ENCODE measurements at places on chromosomes 5 and 9. TPM values are rescaled to one million over a fixed set of nuclear protein-coding genes. Genes with fewer than 3 reads are reported as not detected.
A peak's percentile ranks its signal among the peaks of the same experiment; 100 is the strongest.

GRCh38 chr9:81035171-81035570, 654.2 kb downstream of the TLE1 start:
- peaks cover 44% of the 10 kb centered on the region for H3K4me1 ChIP-seq
- H3K36me3 ChIP-seq = no peaks in the 10 kb centered on the region
- no peak overlapping the region for H3K4me3 ChIP-seq
- DNase-seq = no peak

DNA sequence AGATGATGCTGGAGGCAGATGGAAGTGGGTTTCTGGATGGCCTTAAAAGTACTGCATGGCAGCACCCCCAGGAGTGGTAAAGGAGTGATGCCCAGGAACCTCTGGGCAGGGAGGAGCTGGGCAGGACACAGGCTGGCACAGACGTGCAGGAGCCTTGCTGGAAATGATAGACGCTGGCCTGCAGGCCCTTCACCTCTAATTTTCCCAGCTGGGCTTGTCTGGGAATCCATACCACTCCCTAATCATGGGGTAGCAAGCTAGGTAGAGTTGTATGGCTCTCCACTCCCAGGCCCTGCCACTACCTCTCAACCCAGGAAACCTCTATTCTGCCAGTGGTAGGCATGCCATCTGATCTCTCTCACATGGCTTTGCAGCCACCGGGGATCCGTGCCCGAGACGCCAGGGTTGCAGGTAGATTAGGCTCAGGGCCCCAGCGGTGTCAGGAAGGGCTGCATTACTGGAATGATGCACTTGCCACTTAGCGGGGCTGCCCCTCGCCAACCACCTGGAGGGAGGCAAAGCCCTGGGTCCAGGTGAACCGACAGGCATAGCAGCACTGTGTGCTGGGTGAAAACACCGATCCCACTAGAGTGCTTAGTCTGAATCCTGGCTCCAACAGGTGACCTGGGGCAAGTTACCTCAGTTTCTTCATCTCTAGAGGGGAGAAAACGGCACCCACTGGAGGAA, 79.6 kb upstream of the SLC25A51 start:
- H3K27me3 ChIP-seq = no peaks in the 10 kb centered on the region
- H3K4me3 ChIP-seq = no peak overlapping the region
- H3K36me3 ChIP-seq = peaks cover 18% of the 10 kb centered on the region
- peaks cover 53% of the 10 kb centered on the region for H3K4me1 ChIP-seq
- no peak overlapping the region for H3K27ac ChIP-seq
- no peak for DNase-seq

- no peaks in the 10 kb centered on the region for H3K27me3 ChIP-seq
- no peaks in the 10 kb centered on the region for H3K4me1 ChIP-seq
- no peak overlapping the region for H3K27ac ChIP-seq
- no peaks in the 10 kb centered on the region for H3K36me3 ChIP-seq
- H3K4me3 ChIP-seq = no peak overlapping the region
These were observed 538.6 kb upstream of the CYLC2 start for GRCh38 chr9:102456562-102456961.

- H3K27ac ChIP-seq = no peak overlapping the region
- no peaks in the 10 kb centered on the region for H3K36me3 ChIP-seq
- H3K4me3 ChIP-seq = no peak overlapping the region
- no peaks in the 10 kb centered on the region for H3K4me1 ChIP-seq
- no peak for DNase-seq
These were observed 41.3 kb upstream of the SV2C start for GRCh38 chr5:76041863-76042262.

- no peaks in the 10 kb centered on the region for H3K36me3 ChIP-seq
- no peak overlapping the region for H3K27ac ChIP-seq
- DNase-seq = no peak
- H3K27me3 ChIP-seq = peaks cover 18% of the 10 kb centered on the region
- no peak overlapping the region for H3K4me3 ChIP-seq
These were observed 29.5 kb downstream of the SURF6 start for GRCh38 chr9:133306242-133307204.

GRCh38 chr5:127567026-127567768, 49.8 kb downstream of the PRRC1 start:
- H3K4me1 ChIP-seq = no peaks in the 10 kb centered on the region
- H3K27me3 ChIP-seq = peaks cover 3% of the 10 kb centered on the region
- no peak for DNase-seq

GRCh38 chr9:5388026-5388819, 48.5 kb upstream of the RLN1 start:
- peaks cover 23% of the 10 kb centered on the region for H3K4me1 ChIP-seq
- H3K27me3 ChIP-seq = no peaks in the 10 kb centered on the region
- no peaks in the 10 kb centered on the region for H3K36me3 ChIP-seq
- no peak overlapping the region for H3K4me3 ChIP-seq
- DNase-seq = peak; percentile 44

GRCh38 chr5:131218392-131218791, 45.5 kb upstream of the CDC42SE2 start:
- no peak overlapping the region for H3K27ac ChIP-seq
- DNase-seq = no peak
- no peaks in the 10 kb centered on the region for H3K36me3 ChIP-seq

- no peaks in the 10 kb centered on the region for H3K27me3 ChIP-seq
- H3K27ac ChIP-seq = no peak overlapping the region
- DNase-seq = no peak
- no peaks in the 10 kb centered on the region for H3K36me3 ChIP-seq
- no peaks in the 10 kb centered on the region for H3K4me1 ChIP-seq
These were observed 131.3 kb downstream of the MACIR start for GRCh38 chr5:103389846-103390245.

DNA sequence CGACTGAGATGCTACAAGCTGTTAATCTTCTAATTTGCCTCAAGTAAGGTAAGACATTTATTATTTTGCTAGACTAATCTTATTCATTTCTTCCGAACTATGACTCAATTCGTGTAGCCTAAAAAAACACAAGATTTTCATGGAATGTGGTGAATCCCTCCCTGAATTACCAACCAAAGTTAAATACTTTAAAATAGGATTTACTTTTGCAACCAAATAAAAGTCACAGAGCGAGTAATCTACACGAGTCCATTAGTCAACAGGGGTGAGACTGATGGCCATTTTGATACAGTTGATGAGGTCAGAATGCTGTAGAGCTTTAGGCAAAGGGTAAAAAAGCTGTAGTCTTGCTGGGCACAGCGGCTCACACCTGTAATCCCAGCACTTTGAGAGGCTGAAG, 13.1 kb upstream of the BNC2 start:
- no peak for DNase-seq
- H3K36me3 ChIP-seq = no peaks in the 10 kb centered on the region
- H3K4me3 ChIP-seq = no peak overlapping the region
- no peak overlapping the region for H3K27ac ChIP-seq
- no peaks in the 10 kb centered on the region for H3K27me3 ChIP-seq

GRCh38 chr5:138230981-138231589, 18.0 kb upstream of the CDC23 start:
- no peak overlapping the region for H3K4me3 ChIP-seq
- peak; percentile 65 for DNase-seq
- H3K4me1 ChIP-seq = peaks cover 17% of the 10 kb centered on the region
- no peak overlapping the region for H3K27ac ChIP-seq

DNA sequence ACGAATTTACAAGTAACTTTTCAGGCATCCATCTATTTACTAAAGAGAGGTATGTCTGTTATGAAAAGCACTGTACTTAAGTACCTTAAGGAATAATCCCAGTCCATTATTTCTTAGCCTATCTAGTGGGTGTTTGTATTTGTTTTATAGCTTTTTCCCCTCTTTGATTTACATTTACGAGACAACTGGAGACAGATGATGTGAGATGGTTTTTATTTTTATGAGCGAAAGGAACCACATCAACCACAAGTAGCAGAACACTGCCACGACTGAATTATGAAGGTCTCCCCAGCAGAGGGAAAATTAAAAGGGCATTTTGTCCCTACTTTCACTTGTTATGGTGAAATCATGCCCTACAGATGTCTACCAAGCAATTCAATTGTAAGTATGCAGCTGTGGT, 357.8 kb downstream of the NFIB start:
- no peaks in the 10 kb centered on the region for H3K27me3 ChIP-seq
- H3K27ac ChIP-seq = no peak overlapping the region
- no peak for DNase-seq
- no peaks in the 10 kb centered on the region for H3K4me1 ChIP-seq
- no peak overlapping the region for H3K4me3 ChIP-seq
- no peaks in the 10 kb centered on the region for H3K36me3 ChIP-seq

GRCh38 chr9:126556560-126557250, 57.0 kb upstream of the LMX1B start:
- H3K27me3 ChIP-seq = no peaks in the 10 kb centered on the region
- H3K4me1 ChIP-seq = no peaks in the 10 kb centered on the region
- no peak overlapping the region for H3K4me3 ChIP-seq

- no peaks in the 10 kb centered on the region for H3K27me3 ChIP-seq
- DNase-seq = peak; percentile 37
- no peaks in the 10 kb centered on the region for H3K36me3 ChIP-seq
- no peak overlapping the region for H3K27ac ChIP-seq
- no peak overlapping the region for H3K4me3 ChIP-seq
These were observed 11.0 kb downstream of the TMEM268 start for GRCh38 chr9:114621975-114622609.

DNA sequence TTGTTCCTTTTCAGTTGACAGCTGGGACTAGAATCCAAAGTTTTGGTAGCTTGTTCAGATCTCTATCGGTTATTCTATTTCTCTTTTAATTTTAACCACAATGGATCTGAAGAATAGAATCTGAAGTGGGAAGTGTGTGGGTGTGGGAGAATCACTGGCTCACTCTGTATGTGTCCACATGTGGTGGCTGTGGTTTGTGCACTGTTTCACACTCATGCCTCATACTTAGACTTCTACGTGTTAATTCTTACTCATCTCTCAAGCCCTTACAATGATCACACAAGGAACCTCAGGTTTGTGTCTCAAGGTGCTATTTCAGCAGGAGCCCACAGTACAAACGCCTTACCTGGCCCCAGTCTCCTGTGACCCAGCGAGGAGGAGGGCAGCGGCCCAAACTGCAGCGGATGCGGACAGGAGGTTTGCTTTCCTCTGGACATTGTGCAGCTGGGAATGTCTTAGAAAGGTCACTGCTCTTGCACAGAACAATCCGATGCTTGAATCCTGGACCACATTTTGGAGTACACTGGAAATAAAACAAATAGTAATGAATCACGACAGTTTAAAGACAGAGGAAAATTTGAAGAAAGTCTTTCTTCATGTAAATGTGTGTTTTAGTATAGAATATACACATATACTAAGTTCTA, 309.1 kb downstream of the ADAMTS6 start:
- no peaks in the 10 kb centered on the region for H3K36me3 ChIP-seq
- no peaks in the 10 kb centered on the region for H3K4me1 ChIP-seq
- no peak for DNase-seq
- no peak overlapping the region for H3K4me3 ChIP-seq

DNA sequence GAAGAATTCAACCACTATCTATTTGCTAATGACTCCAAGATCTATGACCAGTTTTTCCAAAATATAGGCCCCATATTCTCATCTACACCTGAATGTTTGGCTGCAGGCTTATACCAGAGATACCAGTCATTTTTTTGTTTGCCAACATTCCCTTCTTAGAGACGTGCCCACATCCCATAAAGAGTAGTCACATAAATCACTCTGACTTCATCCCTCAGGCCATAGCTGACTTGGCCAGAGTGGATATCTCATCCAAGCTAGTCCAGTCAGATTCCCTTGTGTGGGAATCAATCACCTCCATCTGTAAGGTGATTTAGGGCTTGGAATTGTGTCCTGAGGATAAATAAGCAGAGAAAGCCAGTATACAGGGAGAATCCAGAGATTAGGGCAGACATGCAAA, 124.3 kb upstream of the SLC24A2 start:
- H3K4me1 ChIP-seq = no peaks in the 10 kb centered on the region
- H3K27me3 ChIP-seq = no peaks in the 10 kb centered on the region
- H3K4me3 ChIP-seq = no peak overlapping the region
- H3K36me3 ChIP-seq = no peaks in the 10 kb centered on the region
- H3K27ac ChIP-seq = no peak overlapping the region
- no peak for DNase-seq

DNA sequence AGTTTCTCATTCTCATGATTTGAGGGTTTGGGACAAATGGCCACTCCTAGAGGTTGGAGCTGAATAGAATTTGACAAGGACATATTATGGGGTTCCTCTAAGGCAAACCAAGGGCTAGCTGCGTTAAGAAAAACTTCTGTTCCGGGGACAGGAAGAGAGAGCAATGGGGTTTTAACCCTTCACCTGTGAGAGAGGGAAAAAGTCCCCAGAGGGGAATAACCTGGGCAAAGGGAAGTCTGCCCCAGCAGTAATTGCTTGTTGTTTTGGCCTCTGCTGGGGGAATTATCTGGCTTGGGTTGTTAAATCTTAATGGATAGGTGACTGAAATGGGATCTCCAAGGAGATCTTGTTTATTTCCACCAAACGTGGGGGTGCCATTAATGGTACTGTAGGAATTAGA, 110.1 kb upstream of the MOCS2 start:
- DNase-seq = no peak
- no peaks in the 10 kb centered on the region for H3K4me1 ChIP-seq
- H3K4me3 ChIP-seq = no peak overlapping the region
- no peak overlapping the region for H3K27ac ChIP-seq

DNA sequence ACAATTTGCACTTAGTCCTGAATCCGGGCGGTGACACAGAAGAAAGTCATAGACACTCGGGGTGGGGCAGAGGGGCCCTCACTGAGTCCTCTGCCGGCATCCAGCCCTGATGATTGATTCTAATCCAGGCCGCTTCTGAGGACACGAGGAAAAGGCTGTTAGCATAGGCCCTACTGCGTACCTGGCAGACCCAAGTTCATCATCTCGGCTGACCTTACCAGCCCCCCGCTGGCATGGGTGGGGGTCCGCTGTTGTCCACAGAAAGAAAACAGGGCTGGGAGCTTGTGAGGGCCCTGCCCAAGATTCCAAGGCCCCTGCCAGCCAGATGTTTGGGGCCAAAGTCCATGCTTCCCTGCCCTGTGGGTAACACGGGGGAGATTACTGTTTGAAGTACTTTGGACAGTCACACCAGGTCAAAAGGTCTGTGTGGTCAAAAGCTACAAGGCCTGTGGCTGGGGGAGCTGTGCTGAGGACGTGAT, 24.5 kb downstream of the ERGIC1 start:
- peaks cover 70% of the 10 kb centered on the region for H3K4me1 ChIP-seq
- peak; percentile 54 for DNase-seq
- H3K4me3 ChIP-seq = no peak overlapping the region
- peaks cover 52% of the 10 kb centered on the region for H3K36me3 ChIP-seq
- no peaks in the 10 kb centered on the region for H3K27me3 ChIP-seq

The GFI1B gene
- 0.05 TPM for total RNA-seq

The TAS2R1 gene
- total RNA-seq = not detected

The PKD2L2 gene
- not detected for total RNA-seq

The PHF24 gene
- total RNA-seq = not detected

The TSSK1B gene
- 0.13 TPM for total RNA-seq

The PCDHGA3 gene
- total RNA-seq = not detected

The TICAM2 gene
- 22.1 TPM for total RNA-seq

All from SJSA1 (cell line).